Omental fat pad (tissue), 4 donors: ENCODE measurements at places on chromosomes 6 and 20. TPM values are rescaled to one million over a fixed set of nuclear protein-coding genes. Genes with fewer than 3 reads are reported as not detected.

Gene SLC16A10
- 20.1 TPM for total RNA-seq

Gene C20orf144
- not detected for total RNA-seq

Gene HLA-DPB1
- 100 TPM for total RNA-seq

Gene PGBD1
- total RNA-seq = 4.0 TPM

Gene NMBR
- total RNA-seq = not detected

Gene RNF114
- 133 TPM for total RNA-seq

Gene ZNF341
- total RNA-seq = 1.6 TPM

Gene MYMX
- 1.9 TPM for total RNA-seq

Gene RHAG
- not detected for total RNA-seq

Gene CCDC28A
- 11.2 TPM for total RNA-seq

Gene FAM209B
- total RNA-seq = not detected

GRCh38 chr6:11230158-11231107, 2.0 kb downstream of the NEDD9 start:
- no peak for DNase-seq

GRCh38 chr6:53210811-53211210, 62.2 kb upstream of the GCM1 start:
- no peak for DNase-seq

DNA sequence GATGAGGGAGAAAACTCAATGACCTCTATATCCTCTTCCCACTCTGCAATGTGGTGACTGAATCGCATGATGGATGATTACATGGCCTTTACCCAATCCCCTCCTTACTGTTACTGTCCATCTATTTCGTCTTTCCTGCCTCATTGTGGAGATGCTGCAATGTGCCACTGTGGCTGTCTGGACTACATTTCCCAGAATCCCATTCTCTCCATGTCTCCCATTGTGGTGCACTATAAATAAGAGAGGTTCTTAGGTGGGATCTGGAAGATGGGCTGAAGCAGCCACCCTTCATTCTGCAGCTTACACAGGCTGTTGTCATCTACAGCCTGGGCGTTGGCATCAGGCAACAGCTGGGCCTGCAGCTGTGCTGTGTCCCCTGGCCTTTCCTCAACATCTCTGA, 233.6 kb downstream of the PRKN start:
- DNase-seq = no peak

DNA sequence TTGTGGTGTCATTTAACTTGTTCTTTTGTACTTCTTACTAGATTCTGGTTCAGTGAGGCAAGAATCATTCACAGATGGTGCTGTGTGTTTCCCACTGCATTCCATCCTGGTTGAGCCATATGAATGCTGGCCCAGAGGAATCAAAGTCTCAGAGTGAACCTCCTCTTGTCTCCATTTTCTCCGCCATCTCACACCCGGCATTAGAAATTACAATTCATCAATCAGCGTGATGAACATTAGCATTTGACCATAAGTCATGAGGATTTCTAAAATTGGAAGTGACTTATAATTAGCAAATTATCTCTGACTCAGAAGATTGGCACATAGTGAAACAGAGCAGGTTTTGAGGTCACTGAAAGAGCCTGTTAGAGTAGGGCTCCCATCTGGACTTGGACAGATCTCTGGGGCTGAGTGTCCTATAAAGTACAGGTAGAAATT, 25.2 kb downstream of the TNFAIP3 start:
- DNase-seq = no peak

DNA sequence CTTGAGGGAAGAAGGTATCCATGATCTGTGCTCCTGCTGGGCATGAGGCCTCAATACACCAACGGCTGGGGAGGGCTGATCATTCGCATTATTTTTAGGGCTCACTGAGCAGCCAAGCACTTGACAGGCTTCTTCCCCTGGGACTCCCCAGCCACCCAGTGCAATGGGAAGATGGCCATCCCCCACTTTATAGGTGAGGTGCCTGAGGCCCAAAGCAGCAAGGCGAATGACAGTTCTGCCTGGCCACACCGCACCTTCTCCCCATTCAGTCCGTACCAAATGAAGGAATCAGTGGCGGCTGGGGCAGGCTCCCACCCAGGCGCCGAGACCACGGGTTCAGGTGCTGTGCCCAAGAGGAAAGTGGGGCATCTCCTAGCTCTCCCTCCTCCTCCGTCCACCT, 4.4 kb upstream of the FAM209A start:
- no peak for DNase-seq

DNA sequence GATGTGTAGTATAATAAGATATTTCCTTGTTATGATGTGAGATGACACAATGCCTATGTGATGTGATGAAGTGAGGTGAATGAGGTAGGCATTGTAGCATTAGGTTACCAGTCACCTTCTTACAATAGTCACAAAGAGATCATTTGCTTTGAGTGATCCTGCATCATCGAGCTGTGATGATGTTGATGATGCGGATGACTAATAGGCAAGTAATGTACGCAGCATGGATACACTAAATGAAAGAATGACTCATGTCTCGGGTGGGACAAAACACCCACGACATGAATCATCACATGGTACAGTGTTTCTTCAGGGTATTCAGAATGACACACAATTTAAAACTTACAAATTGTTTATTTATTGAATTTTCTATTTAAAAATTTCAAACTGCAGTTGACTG, 806.3 kb upstream of the GJE1 start:
- peak; percentile 24 for DNase-seq

DNA sequence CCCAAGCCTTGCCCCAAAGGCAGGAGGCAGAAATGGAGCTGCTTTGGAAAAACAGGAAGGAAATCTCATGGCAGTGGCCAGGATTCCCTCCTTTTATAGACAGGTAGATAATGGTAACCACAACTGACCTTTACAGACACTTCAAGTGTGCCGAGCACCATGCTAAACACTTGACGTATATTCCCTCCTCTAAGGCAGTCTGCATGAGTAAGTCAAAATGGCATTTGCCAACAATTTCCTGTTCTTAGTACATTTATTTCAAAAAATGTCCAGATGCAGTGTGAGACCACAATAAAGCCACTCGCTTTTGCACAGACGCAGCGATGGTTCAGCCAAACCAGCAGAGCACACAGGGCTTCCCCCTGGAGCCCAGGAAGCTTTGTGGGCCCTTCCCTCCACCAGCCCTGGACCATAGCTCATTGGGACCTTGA, 16.5 kb upstream of the GPR6 start:
- DNase-seq = no peak

DNA sequence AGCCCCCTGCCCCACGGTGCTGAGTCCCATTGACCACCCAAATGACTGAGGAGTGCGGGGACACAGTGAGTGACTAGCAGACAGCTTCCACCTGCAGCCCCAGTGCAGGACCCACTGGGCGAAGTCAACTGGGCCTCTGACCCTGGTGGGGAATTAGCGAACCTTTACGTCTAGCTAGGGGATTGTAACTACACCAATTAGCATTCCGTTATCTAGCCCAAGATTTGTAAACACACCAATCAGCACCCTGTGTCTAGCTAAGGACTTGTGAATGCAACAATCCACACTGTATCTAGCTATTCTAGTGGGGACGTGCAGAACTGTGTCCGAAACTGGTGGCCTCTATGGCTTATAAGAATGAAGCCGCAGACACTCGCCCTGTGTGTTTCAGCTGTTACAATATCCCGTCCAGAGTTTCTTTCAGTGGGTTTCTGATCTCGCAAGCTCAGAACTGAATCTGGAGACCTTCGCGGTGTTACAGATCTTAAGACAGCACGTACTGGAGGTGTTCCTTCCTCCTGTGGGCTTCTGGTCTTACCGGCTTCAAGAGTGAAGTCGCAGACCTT, 21.1 kb upstream of the GMPR start:
- DNase-seq = no peak

- DNase-seq = no peak
Measured at GRCh38 chr6:95117236-95117635, 460.1 kb upstream of the MANEA start.

GRCh38 chr20:62977613-62978560, 25.4 kb downstream of the SLC17A9 start:
- no peak for DNase-seq

GRCh38 chr6:17892097-17892686, 95.2 kb downstream of the KIF13A start:
- DNase-seq = no peak

GRCh38 chr20:33522256-33522820, 32.4 kb downstream of the CBFA2T2 start:
- DNase-seq = no peak

DNA sequence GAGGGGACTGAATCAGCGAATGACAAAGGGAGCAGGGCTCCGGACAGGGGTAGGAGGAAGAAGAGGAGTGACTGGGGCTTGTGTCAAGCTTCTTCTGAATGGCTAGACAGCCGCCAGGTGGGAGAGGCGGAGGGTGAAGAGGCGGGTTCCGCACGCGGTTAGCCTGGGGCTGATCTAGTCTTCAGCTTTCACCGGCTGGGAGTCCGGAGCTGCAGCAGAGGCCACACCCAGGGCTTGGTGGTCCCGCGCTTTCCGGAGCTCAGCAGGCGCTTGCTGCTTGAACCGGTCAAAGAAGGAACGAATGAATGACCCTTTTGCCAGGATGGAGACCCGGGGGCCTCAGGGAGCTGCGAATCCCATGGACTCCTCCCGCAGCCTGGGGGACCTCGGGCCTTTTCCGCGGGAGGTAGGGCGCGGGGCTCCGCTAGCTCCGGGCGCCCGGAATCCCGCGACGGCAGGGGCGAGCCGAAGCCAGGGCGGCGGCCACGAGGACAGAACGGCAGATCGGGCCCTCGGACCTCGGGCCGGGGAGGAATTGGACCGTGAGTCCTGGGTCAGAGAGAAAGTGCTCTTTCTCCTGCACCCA, at the start of gene C6orf141:
C6orf141 (plus strand) TSS at position 177 of the 586 bp plus-strand sequence; CDS start at position 302, 125 bp downstream.
- DNase-seq = no peak

DNA sequence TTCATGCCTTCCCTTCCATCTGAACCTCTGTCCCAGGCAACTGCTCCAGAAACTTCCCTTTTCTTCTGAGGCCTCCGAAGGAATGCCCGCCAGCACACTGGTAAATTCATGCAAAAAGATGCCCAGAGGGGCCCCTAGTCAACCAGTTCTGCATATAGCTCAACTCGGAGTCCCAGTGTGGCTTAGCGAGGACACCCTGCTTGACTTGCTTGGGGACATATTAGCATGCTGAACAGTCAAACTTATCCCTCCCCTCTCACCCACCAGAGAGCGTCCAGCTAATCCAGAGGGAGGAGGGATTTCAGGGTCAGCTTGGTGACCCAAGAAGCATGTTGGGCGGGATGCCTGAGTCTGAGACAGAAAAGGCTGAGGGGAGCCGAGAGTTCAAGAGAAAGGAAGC, 23.0 kb upstream of the MDFI start:
- DNase-seq = no peak

DNA sequence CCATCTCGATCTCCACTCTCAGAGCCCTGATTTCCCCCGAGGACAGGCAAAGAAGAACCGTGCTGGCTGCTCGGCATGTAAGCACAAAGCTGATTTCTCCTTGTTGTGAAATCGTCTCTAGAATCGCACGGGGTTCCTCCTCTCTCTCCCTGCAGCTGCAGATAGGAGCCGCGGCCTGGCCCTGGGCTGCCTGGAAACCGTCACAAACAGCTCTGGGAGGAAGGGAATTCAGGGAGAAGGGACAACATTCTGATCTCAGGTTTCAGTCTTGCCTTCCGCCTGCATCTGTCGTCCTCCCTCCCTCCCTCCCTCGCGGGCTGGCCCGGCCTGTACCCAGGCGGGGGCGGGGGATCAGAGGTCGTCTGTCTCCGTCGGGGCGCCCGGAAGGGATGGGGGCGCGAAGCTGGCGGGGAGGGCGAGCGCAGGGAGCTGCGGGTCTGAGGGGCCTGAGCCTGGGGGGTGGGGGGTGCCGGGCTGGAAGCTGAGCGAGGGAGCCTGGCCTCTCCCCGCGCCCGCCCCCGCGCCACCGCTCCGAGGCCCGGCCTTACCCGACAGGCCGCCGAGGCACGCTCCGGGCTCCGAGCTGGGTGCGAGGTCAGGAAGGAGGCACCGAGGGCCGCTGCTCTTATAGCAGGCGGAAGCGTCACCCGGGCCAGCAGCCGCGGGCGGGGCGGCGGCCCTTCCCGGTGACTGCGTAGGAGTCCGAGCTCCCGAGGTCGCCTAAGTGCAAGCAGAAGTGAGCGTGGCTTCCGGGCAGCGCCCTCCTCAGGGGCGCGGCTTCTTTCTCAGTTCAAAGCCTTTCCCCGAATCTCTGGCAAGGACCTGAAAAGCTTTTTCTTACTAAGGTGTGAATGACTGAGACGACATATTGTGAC, at the start of gene SERPINB1:
SERPINB1 (minus strand) TSS at position 600 of the 875 bp plus-strand sequence. CDS start 1,277 bp downstream, outside the sequence.
- peak; percentile 54 for DNase-seq

DNA sequence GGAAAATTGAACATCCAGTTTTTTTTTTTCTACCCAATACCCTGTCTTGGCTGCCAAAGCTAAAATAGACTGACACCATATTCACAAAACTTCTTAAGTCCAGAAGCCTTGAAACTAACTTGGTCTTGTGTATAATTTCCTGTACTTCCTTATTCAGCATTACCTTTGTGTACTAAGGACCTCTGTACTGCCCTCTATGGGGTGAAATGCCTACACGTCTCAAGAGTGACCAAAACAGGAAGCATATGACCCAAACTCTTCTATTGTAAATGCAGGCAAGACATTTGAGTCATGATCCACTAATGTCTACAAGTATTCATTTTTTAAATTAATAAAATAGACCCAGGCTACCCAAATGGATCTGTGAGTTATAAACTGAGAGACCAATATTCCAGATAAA, 50.4 kb downstream of the HMGCLL1 start:
- DNase-seq = no peak

GRCh38 chr20:4987130-4987529, 14.2 kb downstream of the SLC23A2 start:
- no peak for DNase-seq

DNA sequence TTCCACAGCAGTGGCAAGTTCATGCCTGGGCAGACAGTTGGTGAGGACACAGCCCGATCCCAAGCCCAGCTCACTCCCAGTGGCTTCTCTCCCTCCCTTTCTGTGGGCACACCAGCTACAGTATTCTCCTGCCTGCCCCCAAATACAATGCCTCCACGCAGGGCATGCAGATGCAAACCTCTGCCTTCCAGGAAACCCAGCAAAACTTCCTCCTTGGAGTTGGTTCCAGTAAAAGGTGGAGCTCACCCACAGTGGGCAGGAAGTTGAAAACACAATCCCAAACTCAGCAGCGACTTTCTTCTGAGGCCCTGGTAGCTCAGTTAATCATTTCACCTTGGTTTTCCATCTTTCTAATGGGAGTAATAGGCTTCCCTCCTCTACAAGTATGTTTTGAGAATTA, 93.7 kb downstream of the LY86 start:
- no peak for DNase-seq

DNA sequence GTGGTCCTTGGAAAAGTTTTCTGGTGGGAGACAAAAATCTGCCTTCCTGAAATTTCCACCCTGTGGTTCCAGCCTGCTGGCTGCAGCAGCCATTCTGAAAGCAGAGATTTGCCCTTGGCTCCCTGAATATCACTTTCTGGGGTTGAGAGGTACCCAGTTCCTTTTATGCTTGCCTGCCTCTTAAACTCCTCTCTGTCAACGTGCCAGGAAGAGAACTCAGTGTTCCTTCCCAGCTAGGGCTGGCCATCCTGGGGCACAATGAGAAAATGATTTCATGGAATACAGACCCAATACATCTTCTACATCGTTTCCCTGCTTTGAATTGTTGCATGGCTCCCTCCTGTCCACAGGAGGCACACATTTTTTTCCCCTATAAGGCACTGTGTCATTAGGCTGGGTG, 1.6 kb upstream of the DSN1 start:
- no peak for DNase-seq
